ENCODE measurements at places on chromosomes 11 and 22.

- no peak for DNase-seq
Measured at GRCh38 chr11:1906181-1906580, 13.3 kb upstream of the TNNT3 start.

- no peak for DNase-seq
Measured at GRCh38 chr11:64814712-64815187, 4.4 kb upstream of the MEN1 start.

DNA sequence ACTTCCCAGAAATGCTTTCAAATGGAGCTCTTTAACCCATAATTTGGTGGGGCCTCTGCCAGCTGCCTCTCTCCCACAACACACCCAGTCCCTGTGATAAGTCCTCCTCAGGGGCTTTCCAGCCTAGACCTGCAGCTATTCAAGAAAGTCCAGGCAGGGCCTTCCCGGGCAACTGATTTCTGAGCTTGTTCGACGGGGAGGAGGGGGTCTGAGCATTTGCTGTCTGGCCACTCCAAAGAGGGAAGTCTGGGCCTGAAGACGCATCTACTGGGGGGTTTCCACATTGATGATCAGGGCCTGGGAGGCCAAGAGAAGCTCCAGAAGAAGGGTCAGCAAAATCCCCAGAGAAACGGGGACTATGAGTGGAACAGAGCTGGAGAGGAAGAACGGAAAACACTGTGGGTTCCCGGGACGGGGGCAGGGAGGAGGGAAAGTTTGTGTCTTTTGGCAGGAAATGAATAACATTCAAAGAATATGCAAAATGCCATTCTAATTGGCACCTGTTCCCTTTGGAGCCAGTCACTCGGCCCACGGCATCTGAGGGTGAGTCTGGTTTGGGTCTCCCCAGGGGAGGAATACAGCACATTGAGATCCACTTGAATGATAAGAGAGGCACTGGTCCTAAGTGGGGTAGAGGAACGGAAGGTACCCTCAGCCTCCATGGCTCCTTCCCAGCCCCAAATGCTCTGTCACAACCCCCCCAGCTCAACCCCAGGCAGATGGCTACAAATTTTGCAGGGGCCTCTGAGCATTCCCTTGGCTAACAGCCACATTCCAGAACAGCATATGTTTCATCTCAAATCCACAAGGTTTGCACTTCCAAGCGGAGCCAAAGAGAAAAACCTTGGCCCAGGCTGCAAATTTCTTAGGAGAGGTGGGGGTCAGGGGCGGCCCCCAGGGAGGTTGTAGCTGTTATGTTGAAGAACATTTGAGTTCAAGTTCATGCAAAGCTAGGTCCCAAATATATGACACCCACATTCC is 72.0 kb downstream of the RPUSD4 start:
- DNase-seq: no peak

GRCh38 chr11:112355726-112356125 is 95.1 kb upstream of the PLET1 start:
- DNase-seq: no peak

- no peak for DNase-seq
Measured at GRCh38 chr11:27861706-27862430, 161.6 kb upstream of the BDNF start.

- DNase-seq: no peak
Measured at GRCh38 chr11:33645686-33646085, 54.9 kb downstream of the C11orf91 start.
